Activated CD8-positive, alpha-beta memory T cell treated with anti-CD3 and anti-CD28 coated beads, Interleukin-2, amount 10 ng/mL, durations not matched to agents 7 days and 5 days (primary cell): ENCODE measurements at places on chromosomes 3 and 15. TPM values are rescaled to one million over a fixed set of nuclear protein-coding genes. Genes with fewer than 3 reads are reported as not detected.
A peak's percentile ranks its signal among the peaks of the same experiment; 100 is the strongest.

DNA sequence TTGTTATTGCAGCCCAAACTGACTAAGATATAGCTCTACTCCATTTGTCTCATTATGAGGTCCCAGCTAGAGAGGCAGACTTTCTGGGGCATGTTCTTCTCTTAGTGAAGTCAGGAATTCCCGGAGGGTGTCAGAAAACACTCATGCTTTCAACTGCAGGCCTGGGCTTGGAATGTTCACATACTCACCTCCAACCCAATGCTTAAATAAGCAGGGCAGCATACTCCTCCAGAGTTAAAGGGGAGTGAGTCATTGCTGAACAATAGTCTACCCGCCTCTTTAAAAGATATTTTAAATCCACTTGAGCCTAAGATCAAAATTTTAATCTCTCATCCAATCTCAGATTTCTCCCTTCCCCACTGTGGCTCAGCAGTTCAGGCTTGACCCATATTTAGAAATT is 167.8 kb upstream of the DPH6 start:
- DNase-seq, result no peak

- DNase-seq, result peak; percentile 43
Measured at GRCh38 chr3:111070772-111071256, 802 bp upstream of the NECTIN3 start.

The NPAP1 gene
- not detected for total RNA-seq

The PRR20G gene
- total RNA-seq, result not detected

The SPATA12 gene
- not detected for total RNA-seq

The UBA3 gene
- total RNA-seq, result 133 TPM
